Jurkat, Clone E6-1 (cell line): ENCODE measurements at places on chromosomes 1 and 21.

DNA sequence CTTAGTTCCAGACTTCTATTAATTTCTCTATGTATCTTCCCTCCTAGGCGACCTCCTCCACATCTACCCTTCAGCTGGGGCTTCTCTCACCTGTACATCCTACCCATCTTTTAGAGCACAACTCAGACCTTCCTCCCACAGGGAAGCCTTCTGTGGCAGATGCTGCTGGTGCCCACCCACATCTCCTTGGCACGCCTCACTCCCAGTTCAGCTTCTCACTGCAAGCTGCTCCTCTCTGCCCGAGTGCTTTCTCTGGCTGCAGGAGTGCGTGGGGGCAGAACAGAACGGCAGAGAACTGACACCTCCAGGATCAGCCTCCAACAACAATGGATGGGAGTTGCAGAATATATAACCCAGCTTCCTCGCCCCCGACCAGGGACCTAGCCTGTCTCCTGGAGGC, 36.5 kb downstream of the ZBTB18 start:
- no peak for DNase-seq

GRCh38 chr1:91552091-91552490, 51.4 kb downstream of the CDC7 start:
- no peak for DNase-seq

GRCh38 chr1:85707267-85707989, 805 bp downstream of the ZNHIT6 start:
- DNase-seq = no peak

- DNase-seq = no peak
Measured at GRCh38 chr1:154483941-154484803, 17.8 kb upstream of the TDRD10 start.
